B cell (primary cell): ENCODE measurements at places on chromosomes 2 and 18. TPM values are rescaled to one million over a fixed set of nuclear protein-coding genes. Genes with fewer than 3 reads are reported as not detected.
A peak's percentile ranks its signal among the peaks of the same experiment; 100 is the strongest.

- H3K27me3 ChIP-seq: peaks cover 39% of the 10 kb centered on the region
- peaks cover 10% of the 10 kb centered on the region for H3K4me1 ChIP-seq
- peak; percentile 21 for DNase-seq
- H3K36me3 ChIP-seq: no peaks in the 10 kb centered on the region
- H3K4me3 ChIP-seq: no peak within 1 kb of the TSS
Measured at GRCh38 chr2:27496357-27497287, at the start of gene GCKR. Gene GCKR (plus strand): TSS chr2:27496839. CDS start chr2:27496905, 66 bp downstream.

- no peak overlapping the region for H3K27ac ChIP-seq
- no peaks in the 10 kb centered on the region for H3K36me3 ChIP-seq
Measured at GRCh38 chr2:199692489-199692888, 158.5 kb downstream of the FTCDNL1 start.

DNA sequence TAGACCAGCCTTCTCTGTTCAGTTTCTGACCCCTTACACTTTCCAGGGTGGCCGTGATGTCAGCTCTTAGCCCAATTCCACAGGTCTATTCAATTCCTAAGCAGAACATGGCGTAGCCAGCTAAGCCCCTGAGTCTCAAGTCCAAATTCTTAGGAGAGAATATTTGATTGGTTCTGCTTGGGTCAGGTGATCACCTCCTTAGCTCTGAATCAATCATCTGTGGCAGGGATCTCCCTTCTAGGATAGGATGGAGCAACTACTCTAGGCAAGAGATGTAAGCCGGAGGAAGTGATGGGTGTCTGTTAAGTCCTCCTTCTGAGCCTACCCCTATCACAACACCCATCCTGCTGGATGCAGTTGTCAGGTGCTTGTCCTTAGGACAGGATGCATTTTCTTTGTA is 11.1 kb downstream of the UCN start:
- no peak overlapping the region for H3K27ac ChIP-seq
- H3K36me3 ChIP-seq: no peaks in the 10 kb centered on the region
- no peaks in the 10 kb centered on the region for H3K27me3 ChIP-seq
- DNase-seq: no peak

DNA sequence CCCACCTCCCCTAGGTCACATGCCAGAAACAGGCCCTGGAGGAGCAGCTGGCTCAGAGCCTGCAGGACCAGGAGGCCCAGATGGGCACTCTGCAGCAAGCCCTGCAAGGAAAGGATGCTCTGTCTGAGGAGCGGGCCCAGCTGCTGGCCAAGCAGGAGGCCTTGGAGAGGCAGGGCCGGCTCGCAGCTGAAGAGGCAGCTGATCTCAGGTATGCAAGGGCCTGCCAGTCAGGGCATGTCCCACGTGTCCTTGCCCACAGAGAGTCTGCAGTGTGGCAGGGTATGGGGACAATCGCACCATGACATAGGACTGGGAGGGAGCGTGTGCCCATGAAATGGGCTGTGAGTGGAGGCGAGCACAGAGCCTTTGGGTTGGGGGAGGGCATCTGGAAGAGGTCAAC is 39.9 kb downstream of the CROCC2 start:
- H3K27me3 ChIP-seq: no peaks in the 10 kb centered on the region
- H3K4me1 ChIP-seq: no peaks in the 10 kb centered on the region
- no peak overlapping the region for H3K27ac ChIP-seq
- no peak for DNase-seq
- no peaks in the 10 kb centered on the region for H3K36me3 ChIP-seq
- no peak overlapping the region for H3K4me3 ChIP-seq

DNA sequence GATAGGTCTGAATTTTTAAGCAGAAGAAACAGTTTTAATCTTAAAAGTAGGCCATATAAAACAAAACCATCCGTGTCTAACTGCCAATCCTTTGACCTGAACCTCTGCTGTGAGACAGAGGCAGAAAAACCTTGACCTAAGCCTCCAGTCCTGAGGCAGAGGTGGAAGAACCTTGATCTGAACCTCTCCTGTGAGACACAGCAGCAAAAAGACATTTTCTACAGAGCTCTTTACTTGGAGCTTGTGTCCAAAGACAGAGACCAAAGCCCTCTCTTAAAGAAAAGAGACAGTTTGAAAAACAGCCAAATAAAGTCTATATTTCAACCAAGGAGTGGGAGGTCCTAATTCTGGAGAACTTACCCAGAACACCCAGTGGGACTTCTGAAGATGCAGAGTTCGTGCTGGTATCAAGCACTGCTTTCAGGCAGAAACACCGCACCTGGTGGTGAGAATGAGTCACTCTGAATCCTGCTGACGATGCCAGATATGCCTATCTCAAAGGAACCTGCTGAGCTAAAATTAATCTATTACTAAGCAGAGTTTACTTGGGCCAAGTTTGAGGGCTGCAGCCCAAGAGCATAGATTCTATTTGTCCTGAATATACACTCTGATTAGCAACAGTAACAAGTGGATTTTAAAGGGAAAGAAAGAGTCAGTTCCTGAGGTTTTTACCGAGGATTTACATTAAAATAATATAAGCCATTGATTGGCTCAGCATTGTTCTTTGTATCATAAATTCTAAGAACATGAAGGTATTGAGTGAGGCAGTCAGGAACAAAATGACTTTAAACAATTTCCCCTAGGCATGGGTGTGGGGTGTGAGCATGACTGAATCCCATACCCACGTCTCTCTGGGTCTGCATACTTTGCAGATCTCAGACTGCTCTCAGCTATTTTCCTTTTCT is 806.4 kb downstream of the TRIB2 start:
- no peaks in the 10 kb centered on the region for H3K4me1 ChIP-seq
- no peak overlapping the region for H3K4me3 ChIP-seq
- no peaks in the 10 kb centered on the region for H3K36me3 ChIP-seq
- H3K27me3 ChIP-seq: no peaks in the 10 kb centered on the region
- no peak overlapping the region for H3K27ac ChIP-seq

DNA sequence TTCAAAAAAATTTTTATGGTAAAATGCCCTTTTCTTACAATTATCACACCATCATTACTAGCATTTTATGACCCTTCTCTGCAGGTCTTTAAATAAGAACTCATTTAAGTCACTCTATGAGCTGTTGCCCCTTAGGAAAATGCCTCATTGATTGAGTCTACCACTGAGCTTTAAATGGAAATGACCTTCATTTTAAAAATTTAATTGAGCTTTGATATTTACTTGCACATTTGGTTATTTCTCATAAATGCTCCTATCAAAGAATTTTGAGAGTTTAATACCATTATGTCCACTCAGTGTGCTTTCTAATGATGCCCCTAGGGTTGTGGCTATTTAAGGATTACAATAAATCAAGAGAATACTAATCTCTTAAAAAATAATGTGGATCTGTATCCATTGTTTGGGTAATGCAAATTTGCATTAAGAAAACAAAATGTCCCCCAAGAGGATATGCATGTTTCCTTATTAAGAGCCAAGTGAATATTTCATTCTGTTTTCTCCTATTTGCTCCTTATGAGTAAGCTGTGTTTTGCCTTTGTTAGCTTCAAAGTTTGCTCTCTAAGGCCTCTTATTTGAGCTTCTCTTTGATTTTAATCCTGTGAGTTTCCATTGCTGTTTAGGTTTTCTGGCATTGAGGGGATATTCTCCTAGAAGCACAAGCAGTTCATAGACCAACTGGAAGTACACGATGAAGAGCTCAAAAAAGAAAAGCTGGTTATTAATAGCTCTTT is 69.8 kb downstream of the CERS6 start:
- no peak for DNase-seq
- H3K4me3 ChIP-seq: no peak overlapping the region
- no peaks in the 10 kb centered on the region for H3K36me3 ChIP-seq
- H3K27ac ChIP-seq: no peak overlapping the region

DNA sequence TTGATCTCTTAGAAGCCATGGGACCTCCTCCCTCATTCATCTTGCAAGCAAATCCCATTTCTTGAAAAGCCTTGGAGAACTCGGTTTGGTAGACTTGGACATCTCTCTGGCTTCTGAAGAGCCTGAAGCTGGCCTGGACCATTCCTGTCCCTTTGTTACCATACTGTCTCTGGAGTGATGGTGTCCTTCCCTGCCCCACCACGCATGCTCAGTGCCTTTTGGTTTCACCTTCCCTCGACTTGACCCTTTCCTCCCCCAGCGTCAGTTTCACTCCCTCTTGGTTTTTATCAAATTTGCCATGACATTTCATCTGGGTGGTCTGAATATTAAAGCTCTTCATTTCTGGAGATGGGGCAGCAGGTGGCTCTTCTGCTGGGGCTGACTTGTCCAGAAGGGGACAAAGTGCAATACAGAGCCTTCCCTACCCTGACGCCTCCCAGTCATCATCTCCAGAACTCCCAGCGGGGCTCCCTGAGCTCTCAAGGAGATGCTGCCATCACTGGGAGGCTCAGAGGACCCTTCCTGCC is 20.0 kb downstream of the FOSL2 start:
- no peak for DNase-seq
- H3K27ac ChIP-seq: no peak overlapping the region
- no peaks in the 10 kb centered on the region for H3K36me3 ChIP-seq
- H3K4me3 ChIP-seq: no peak overlapping the region
- H3K4me1 ChIP-seq: no peaks in the 10 kb centered on the region

DNA sequence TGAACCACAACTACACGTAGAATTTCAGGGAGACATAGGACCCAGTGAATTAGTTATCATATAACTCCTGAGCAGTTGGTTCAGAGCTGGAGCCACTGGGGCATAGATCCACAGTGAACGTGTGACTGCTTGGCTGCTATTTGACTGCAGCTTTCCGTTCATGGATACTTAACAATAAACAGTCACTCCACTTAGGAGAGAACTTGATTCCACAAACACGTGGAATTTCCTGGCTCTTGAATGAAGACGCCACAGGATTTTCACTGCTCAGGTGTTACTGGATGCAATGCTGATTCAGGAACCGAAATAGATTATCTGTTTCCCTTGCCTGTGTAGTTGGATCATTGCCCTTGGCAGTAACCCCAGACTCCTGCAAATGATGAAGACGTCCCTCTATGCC is 679.1 kb upstream of the ZEB2 start:
- no peak for DNase-seq
- no peak overlapping the region for H3K4me3 ChIP-seq
- H3K36me3 ChIP-seq: no peaks in the 10 kb centered on the region
- H3K27ac ChIP-seq: no peak overlapping the region

DNA sequence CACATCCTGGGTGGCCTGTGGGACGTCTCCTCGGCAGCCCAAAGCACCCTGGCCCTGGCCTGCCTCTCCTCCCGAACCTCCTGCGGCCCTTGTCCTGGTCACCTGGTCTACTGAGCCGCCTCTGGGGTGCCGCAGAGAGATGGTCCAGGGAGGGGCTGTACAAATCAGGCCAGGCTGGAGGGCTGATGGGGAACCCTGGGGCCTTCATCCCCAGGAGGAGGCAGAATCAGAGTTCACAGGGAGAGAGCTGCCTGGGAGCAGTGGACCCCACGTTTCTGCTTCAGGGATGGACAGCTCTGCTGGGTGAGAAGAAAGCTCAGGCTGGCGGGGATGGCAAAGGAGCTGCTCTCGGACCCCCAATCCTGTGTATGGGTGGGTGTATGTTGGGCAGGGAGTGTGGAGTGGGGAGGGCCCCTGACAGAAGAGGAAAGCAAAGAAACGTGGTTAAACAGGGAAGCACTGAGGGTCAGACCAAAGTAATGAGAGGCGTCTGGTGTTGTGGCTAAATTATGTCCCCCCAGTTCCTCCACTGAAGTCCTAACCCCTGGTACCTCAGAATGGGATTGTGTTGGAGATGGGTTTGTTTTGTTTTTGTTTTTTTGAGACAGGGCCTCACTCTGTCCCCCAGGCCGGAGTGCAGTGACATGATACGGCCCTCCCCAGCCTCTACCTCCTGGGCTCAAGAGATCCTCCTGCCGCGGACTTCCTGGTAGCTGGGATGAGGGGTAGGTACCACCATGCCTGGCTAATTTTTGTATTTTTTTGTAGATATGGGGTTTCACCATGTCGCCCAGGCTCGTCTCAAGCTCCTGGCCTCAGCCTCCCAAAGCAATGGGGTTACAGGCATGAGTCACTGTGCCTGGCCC is 73.4 kb upstream of the SMAD7 start:
- peak; percentile 27 for DNase-seq
- H3K27me3 ChIP-seq: no peaks in the 10 kb centered on the region
- peak overlapping the region; percentile 53 for H3K27ac ChIP-seq
- no peak overlapping the region for H3K4me3 ChIP-seq
- no peaks in the 10 kb centered on the region for H3K36me3 ChIP-seq

- no peak overlapping the region for H3K4me3 ChIP-seq
- DNase-seq: no peak
- H3K27me3 ChIP-seq: no peaks in the 10 kb centered on the region
- H3K4me1 ChIP-seq: no peaks in the 10 kb centered on the region
- no peaks in the 10 kb centered on the region for H3K36me3 ChIP-seq
- no peak overlapping the region for H3K27ac ChIP-seq
Measured at GRCh38 chr2:130251873-130252620, 53.8 kb upstream of the TUBA3E start.

GRCh38 chr2:202624133-202624532 is 10.6 kb upstream of the FAM117B start:
- no peaks in the 10 kb centered on the region for H3K27me3 ChIP-seq
- H3K4me3 ChIP-seq: no peak overlapping the region
- no peak for DNase-seq
- H3K4me1 ChIP-seq: peaks cover 43% of the 10 kb centered on the region
- no peak overlapping the region for H3K27ac ChIP-seq

- no peak for DNase-seq
- no peak overlapping the region for H3K4me3 ChIP-seq
- H3K27ac ChIP-seq: no peak overlapping the region
- no peaks in the 10 kb centered on the region for H3K36me3 ChIP-seq
- H3K4me1 ChIP-seq: no peaks in the 10 kb centered on the region
Measured at GRCh38 chr18:45312555-45313126, 302.6 kb upstream of the SLC14A2 start.

DNA sequence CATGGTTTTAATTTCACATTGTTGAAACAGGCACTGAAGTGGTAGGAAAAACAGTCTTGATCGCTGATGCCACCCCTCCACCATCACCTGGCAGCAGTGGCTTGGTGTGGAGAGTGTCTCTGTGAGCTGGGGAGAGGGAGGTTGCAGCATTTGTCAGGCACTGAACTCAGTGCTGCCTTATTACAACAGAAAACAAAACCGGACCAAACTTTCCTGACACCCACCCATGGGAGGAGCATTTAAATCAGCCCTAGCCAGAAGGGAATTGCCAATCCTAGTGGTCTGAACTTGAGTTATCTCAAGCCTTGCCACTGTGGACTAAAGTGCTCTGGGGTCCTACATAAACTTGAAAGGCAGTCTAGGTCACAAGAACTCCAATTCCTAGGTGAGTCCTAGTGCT is 103.0 kb upstream of the LGALSL start:
- H3K36me3 ChIP-seq: no peaks in the 10 kb centered on the region
- no peak overlapping the region for H3K4me3 ChIP-seq
- H3K4me1 ChIP-seq: no peaks in the 10 kb centered on the region
- H3K27me3 ChIP-seq: no peaks in the 10 kb centered on the region

- H3K27ac ChIP-seq: no peak overlapping the region
- H3K4me1 ChIP-seq: no peaks in the 10 kb centered on the region
- H3K36me3 ChIP-seq: no peaks in the 10 kb centered on the region
- DNase-seq: no peak
Measured at GRCh38 chr2:105321875-105322646, 7.5 kb downstream of the TGFBRAP1 start.

GRCh38 chr2:120401275-120402066 is 55.5 kb downstream of the INHBB start:
- H3K4me1 ChIP-seq: no peaks in the 10 kb centered on the region
- no peak overlapping the region for H3K27ac ChIP-seq
- no peak for DNase-seq
- H3K4me3 ChIP-seq: no peak overlapping the region
- H3K27me3 ChIP-seq: no peaks in the 10 kb centered on the region

COPS9 gene
- polyA plus RNA-seq: 50.1 and 69.9 TPM in 2 replicates

HDHD2 gene
- polyA plus RNA-seq: 7.3 and 9.0 TPM in 2 replicates

EFHD1 gene
- not detected in 2 replicates for polyA plus RNA-seq

LOXHD1 gene
- not detected in 2 replicates for polyA plus RNA-seq

FEV gene
- polyA plus RNA-seq: not detected in 2 replicates

KIAA2012 gene
- polyA plus RNA-seq: not detected in 2 replicates

SLC4A5 gene
- 2.7 and 3.3 TPM in 2 replicates for polyA plus RNA-seq

IL18R1 gene
- 1.1 TPM in 2 replicates for polyA plus RNA-seq

CKAP2L gene
- 0.01 and 0.10 TPM in 2 replicates for polyA plus RNA-seq
